Fibroblast of lung (primary cell): ENCODE measurements at places on chromosomes 1 and 21. TPM values are rescaled to one million over a fixed set of nuclear protein-coding genes. Genes with fewer than 3 reads are reported as not detected.

DNA sequence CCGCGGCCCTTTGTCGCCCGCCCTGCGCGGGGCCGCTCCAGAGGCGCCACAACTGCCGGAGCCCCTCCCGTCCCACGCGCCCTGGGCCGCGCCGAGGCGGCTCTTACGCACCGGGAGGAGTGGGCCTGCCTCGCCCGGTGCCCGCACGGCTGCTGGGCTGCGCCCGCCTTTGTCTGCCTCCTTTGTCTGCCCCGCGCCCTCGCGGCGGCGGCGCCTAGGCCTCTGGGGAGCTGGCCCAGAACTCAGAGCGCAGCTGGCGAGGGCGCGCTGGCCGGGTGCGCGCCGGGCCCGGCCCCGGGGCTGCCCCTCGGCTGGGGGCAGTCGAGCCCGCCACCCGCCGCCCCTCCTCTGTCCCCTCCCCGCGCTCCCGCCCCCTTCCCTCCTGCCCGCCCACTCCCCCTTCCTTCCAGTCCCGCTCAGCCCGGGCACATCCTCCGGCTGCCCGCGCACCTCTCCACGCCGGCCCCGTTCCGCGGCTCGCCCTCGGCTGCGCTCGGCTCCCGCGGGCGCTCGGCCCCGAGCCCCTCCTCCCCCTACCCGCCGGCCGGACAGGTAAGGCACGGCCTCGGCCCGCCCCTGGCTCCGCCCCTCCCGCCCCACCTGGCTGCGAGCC is at the start of gene DRAXIN:
DRAXIN (plus strand) TSS at position 409 of the 613 bp plus-strand sequence. CDS start 14,549 bp downstream, outside the sequence.
- DNase-seq: peak; percentile 16

DNA sequence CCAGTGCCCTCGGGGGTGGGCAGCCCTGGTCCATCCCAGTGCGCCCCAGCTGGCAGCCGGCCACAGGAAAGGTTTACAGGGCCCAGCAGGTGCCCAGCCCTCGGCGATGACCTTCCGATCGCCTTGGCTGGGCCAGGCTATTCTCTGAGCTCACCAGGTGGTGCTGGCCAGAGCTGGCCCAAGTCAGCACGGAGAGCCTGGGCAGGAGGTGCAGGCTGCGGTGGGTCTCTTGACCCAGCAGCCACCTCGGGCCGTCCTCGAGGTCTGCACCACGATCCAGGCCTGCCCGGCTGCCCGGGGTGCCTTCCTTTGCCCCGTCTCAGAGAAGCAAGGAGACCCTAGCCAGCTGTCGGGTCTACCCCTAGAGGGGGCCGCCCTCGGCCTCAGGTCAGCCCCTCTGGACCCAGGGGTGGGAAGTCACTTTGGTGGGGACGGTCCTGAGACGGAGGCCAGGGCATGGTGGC is 370 bp downstream of the PERM1 start:
- no peak for DNase-seq

- peak; percentile 77 for DNase-seq
Measured at GRCh38 chr1:175129182-175129581, 61.5 kb downstream of the TNN start.

- DNase-seq: no peak
Measured at GRCh38 chr1:114128293-114128692, 25.4 kb downstream of the SYT6 start.

- no peak for DNase-seq
Measured at GRCh38 chr1:223832637-223832943, 13.2 kb downstream of the TP53BP2 start.

- DNase-seq: peak; percentile 6
Measured at GRCh38 chr1:71083271-71083670, 2.4 kb upstream of the ZRANB2 start.

DNA sequence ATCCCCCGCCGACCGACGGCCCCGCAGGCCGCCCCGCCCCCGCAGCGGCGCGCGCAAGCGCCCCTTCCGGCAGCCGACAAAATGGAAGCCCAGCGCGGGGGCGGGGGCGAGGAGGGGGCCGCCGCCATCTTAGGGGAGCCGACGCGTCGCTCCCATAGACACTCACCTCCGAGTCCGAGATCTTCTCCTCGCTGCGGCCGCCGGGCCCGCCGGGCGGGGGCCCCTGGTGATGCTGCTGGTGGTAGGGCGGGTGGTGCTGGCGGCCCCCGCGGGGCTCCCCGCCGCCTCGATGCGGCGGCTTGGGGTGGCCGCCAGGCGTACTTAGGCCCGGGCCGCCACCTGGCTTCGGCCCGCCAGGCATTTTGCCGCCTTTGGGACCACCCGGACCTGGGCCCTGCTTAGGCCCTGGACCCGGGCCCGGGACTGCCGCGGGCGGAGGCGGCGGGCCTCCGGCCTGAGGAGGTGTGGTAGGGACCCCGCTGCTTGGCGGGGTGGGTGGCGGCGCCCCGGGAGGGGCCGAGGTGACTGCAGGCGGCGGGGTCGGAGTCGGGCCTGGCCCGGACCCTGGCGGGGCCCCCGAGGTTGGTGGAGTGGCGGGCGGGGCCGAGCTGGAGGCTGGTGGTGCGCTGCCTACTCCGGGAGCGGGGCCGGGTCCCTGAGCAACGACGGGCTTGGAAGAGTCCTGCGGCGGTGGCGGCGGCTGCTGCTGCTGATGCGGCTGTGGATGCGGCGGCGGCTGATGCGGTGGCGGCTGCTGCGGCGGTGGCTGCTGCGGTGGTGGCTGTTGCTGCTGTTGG is 691 bp downstream of the SFPQ start:
- DNase-seq: peak; percentile 72

DNA sequence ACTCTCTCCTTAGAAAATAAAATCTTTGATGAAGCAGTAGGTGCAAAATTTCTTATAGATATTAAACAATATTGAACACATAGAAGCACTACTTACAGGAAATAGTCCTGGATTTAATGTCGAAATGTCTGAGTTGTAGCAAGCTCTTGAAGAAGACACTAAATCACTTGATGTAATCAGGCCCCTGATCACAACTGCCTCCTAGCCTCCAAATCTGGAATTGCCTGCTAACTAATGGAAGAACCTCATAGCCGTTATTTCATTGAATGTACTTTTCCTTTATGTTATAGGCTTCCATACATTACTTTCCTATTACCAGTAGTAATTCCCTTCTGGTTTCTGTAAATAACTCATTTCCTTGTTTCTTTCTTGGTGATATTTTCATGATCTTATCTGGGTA is 675.7 kb upstream of the CHRM3 start:
- no peak for DNase-seq

GRCh38 chr1:154406886-154407197 is 1.7 kb downstream of the IL6R start:
- DNase-seq: no peak

- peak; percentile 64 for DNase-seq
Measured at GRCh38 chr1:205354259-205355074, 2.3 kb downstream of the KLHDC8A start.

DNA sequence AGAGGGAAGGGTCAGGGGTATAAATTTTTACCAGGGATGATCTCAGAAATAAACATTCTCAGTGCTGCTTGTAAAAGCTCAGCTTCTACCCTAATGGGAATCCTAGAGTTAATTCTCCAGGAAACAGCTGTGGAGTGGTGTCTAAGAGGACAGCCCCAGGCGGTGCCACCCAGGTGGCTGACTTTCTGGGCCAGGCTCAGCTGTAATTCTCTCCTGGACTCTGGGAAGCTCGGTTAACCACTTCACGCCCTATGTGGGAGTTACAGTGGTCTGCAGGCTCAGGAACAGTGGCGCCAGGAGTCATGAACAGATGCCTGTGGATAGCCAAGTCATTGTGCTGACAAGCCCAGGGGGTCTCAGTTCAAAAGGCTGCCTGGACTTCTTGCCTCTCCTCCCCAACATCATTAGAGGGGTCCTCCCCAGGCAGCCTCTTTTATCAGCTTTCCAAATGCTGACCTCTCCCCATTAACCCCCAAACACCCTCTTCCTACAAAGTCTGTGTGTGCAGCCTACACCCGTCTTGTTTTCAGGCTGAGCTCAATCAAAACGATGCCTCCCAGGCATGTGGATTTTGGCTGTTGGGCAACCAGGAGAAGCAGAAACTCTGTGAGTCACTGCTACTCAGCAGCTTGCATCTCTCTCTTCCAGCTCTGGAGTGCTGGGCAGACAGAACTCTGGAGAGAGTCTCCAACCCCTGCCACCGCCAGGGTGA is 1.2 kb downstream of the HHIPL2 start:
- DNase-seq: peak; percentile 78

- no peak for DNase-seq
Measured at GRCh38 chr1:116573431-116574095, 2.7 kb upstream of the CD58 start.

The SUSD4 gene
- polyA plus RNA-seq: 0.33 and 0.63 TPM in 2 replicates

The SAMSN1 gene
- not detected in 2 replicates for polyA plus RNA-seq

The CHI3L1 gene
- 4.2 and 42.8 TPM in 2 replicates for polyA plus RNA-seq

The TFAP2E gene
- 0.16 and 0.17 TPM in 2 replicates for polyA plus RNA-seq

The YBX1 gene
- 799 and 1,134 TPM in 2 replicates for polyA plus RNA-seq

The LPAR3 gene
- polyA plus RNA-seq: 1.8 and 4.3 TPM in 2 replicates
